Activated effector memory CD4-positive, alpha-beta T cell treated with Interleukin-2 at 50 U/mL for 16 hours (primary cell): ENCODE measurements at places on chromosomes 11 and 22.

- DNase-seq, result no peak
Measured at GRCh38 chr11:19853016-19853415, 140.4 kb downstream of the NAV2 start.

- DNase-seq, result no peak
Measured at GRCh38 chr22:37751449-37752188, 54.8 kb downstream of the TRIOBP start.

DNA sequence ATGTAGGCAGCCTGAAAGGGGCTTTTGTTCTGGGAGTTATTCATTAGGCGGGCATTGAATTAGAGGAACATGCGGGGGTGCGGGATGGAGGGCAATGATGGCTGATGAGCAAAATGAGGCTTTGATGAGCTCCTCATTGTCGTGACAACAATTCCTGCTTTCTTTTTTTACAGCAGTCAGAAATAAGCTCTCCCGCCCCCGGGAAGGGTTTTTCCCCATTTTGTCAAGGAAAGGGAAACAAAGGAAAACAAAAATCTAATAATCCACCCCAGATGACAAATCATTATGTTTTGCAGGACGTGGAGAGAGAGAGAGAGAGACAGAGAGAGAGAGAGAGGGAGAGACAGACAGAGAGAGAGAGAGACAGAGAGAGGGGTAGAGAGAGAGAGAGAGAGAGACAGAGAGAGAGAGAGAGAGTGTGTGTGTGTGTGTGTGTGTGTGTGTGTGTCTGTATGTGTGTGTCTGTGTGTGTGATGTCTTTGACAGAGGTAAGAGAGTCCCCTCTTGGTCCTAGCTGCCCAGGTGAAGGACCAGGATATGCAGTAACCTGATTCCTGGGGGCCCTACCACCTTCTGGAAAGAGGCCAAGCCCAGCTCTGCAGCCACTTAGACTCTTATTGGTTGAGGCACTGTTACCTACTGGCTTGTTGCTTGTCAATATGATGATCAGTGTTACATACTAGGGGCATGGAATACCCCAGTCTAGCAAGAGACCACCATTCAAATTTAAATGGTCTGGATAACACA lies 46.7 kb upstream of the PARVA start:
- DNase-seq, result no peak

GRCh38 chr11:18253233-18253632 lies 4.8 kb upstream of the SAA2 start:
- no peak for DNase-seq

GRCh38 chr11:76317296-76317695 lies 63.6 kb downstream of the THAP12 start:
- DNase-seq, result no peak

DNA sequence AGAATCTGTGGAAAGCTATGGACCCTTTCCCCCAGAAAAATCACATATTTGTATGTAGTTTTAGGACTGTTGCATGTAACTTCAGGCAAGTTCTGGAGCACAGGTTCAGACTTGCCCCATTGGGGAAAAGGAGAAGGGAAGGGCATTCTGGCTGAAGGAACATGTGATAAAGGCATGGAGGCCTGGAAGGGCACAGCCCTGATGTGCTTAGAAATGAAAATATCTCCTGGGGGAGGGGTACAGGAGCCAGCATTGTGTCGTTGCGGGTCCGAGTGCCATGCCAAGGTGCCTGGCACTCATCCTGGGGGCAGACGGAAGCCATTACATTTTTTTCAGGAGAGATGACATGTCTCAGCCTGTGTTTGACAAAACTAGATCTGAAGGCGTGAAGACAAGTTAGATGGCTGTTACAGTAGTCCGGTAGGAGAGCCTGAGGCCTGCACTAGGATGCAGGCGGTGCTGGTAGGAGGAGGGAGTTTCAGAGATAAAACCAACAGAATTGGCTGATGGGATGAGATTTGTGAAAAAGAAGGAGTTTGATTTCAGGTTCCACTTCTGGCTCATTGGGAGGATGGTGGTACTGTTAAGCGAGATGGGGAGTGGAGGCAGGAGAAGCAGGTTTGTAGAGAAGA lies 96.9 kb downstream of the TEAD1 start:
- no peak for DNase-seq

- DNase-seq, result no peak
Measured at GRCh38 chr11:65065851-65066250, 7.5 kb upstream of the NAALADL1 start.

GRCh38 chr11:58562375-58562800 lies 13.3 kb downstream of the LPXN start:
- no peak for DNase-seq

DNA sequence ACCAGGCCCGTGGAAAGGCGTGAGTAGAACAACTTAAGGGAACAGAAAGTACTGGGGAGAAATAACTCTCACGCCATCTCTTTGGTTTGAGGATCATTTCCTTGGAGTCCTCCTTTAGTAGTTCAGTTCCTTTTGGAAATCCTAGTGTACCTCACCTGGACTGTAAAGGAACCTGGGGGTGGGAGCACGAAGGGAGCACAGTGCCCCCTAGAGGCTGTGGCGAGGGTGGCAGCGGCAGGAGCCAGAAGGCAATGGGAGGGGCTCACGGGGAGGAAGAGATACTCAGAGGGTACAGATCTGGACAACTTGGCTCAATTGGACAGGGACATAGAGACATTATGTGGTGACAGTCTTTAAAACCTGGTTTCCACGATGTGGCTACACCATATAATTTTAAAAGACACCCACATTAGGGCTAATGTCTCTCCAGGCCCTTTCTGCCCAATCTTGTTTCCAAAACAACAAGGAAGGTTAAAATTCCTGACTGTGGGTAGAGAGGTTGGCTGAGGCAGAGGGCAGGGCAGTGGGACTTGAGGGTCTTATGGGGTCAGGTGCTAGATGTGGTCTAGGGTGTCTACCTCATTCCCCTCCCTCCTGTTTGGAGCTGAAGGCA lies 87.0 kb downstream of the CSNK2A3 start:
- peak; percentile 52 for DNase-seq

GRCh38 chr22:42780070-42780540 lies 59.4 kb upstream of the A4GALT start:
- peak; percentile 9 for DNase-seq

DNA sequence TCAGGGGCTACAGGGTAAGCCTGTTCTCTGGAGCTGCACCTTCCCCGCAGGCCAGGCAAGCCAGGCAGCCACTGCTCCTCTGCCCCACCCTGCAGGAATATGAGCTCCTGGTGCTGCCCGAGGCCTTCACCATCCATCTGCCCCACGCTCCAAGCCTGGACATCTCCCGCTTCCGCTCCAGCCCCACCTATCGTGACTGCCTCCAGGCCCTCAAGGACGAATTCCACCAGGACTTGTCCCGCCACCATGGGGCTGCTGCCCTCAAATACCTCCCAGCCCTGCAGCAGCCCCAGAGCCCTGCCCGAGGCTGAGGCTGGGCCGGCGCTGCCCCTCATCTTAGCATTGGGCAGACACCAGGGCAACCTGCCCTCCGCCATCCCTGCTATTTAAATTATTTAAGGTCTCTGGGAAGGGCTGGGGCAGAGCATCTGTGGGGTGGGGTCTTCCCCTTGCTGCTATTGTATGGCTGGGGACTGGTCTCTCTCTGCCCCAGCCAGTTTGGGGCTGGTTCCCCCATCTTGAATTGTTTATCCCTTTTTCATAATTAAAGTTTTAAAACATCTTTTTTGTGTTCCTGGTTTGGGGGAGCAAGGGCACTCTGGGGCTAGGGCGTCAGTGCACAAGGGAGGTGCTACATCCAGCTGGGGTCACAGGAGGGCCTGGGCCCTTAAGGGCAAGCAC lies 6.2 kb downstream of the LARGE2 start:
- no peak for DNase-seq

DNA sequence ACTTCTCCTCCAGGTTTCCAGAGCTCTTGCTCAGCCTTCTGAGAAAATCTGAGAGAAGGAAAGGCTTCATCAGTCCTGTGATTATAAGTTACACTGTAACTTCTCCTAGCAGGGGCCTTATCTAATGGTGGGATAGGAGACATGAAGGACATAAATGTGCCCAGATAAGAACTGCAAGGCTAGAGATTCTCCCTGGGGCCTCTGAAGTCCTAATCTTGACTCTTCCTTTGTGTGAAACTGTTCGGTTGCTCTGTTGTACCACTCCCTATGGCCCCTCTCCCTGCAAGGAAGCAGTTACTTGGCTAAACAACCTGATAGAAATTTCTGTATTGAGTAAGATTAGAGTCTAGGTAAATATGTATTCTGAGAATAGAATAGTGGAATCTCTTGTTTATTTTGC lies 780.9 kb downstream of the ETS1 start:
- no peak for DNase-seq

- DNase-seq, result no peak
Measured at GRCh38 chr11:57214098-57214417, 23.0 kb downstream of the APLNR start.

GRCh38 chr22:39449708-39450107 lies 7.1 kb upstream of the MGAT3 start:
- DNase-seq, result no peak

DNA sequence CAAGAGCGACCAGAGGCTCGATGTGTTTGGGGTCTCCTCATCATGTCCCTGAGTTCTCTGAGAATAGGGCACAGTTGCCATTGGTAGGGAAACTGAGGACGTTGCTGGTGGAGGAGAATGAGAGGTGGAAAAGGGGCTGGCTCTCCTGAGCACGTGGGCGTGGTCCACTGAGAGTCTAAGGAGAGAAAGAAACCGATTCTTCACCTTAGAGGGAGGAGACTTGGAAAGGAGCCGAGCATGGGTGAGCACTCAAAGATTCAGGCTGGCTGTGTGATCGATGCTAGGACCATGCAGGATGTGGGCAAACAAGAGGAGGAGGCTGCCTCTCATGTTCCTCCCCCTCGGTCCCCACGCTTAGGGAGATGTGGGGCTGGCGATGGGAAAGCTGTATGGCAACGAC lies 19.8 kb upstream of the TLCD5 start:
- DNase-seq, result no peak

- no peak for DNase-seq
Measured at GRCh38 chr11:68025047-68025446, 5.4 kb upstream of the NDUFS8 start.

- DNase-seq, result no peak
Measured at GRCh38 chr11:28114731-28115130, 6.5 kb downstream of the METTL15 start.

- no peak for DNase-seq
Measured at GRCh38 chr22:24440270-24440717, 12.9 kb downstream of the ADORA2A start.
